Hematopoietic multipotent progenitor cell treated with erythropoietin and hydrocortisone succinate and interleukin-3 and kit ligand, for 4 days (in vitro differentiated cells): ENCODE measurements at places on chromosomes 5 and 9.

- DNase-seq, result peak; percentile 4
These were observed 343.4 kb downstream of the ARHGEF28 start for GRCh38 chr5:73969195-73970036.

DNA sequence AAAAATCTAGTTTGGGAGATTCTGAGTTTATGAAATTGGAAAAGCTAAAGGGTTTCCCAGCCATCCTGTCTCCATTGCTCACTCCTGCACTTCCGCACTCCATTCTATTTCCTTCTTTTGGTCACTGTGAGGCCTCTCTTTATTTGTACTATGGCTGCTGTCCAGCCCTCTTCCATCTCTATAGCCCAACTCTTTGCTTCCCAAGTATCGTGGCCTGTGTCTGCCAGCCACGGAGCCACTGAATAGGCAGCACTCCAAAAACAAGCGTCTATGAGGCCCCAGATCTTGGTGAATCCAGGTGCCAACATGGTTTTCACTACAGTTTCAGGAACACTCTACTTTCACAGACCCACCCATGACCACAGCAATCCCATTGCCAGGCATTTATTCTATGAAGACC lies 37.2 kb downstream of the GRAMD2B start:
- no peak for DNase-seq

- DNase-seq, result no peak
These were observed 611 bp downstream of the CIZ1 start for GRCh38 chr9:128190516-128191405.

- no peak for DNase-seq
These were observed 70.2 kb upstream of the ADAMTS2 start for GRCh38 chr5:179415291-179416060.

GRCh38 chr9:106929471-106930177 lies 66.7 kb downstream of the ZNF462 start:
- no peak for DNase-seq

- peak; percentile 78 for DNase-seq
These were observed 190.9 kb downstream of the RFK start for GRCh38 chr9:76203373-76203772.

GRCh38 chr5:135986891-135987401 lies 32.2 kb upstream of the LECT2 start:
- no peak for DNase-seq

DNA sequence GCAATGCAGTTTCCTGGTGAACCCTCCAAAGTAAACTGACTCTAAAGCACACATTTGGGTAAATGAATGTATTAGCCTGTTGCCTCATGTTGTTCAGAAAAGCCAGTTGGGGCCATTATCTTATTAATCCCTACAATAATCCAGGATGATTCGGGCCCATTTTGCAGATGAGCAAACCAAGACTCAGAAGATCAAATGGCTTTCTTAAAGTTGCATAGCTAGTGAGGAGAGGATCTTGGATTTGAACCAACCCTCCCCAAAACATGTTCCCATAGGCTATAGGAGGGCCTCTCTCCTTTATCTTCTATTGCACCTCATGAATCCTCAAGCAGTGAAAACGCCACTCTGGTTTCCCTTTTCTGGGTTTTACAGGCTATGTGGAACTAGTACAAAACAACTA lies 267.6 kb upstream of the RFX3 start:
- no peak for DNase-seq

DNA sequence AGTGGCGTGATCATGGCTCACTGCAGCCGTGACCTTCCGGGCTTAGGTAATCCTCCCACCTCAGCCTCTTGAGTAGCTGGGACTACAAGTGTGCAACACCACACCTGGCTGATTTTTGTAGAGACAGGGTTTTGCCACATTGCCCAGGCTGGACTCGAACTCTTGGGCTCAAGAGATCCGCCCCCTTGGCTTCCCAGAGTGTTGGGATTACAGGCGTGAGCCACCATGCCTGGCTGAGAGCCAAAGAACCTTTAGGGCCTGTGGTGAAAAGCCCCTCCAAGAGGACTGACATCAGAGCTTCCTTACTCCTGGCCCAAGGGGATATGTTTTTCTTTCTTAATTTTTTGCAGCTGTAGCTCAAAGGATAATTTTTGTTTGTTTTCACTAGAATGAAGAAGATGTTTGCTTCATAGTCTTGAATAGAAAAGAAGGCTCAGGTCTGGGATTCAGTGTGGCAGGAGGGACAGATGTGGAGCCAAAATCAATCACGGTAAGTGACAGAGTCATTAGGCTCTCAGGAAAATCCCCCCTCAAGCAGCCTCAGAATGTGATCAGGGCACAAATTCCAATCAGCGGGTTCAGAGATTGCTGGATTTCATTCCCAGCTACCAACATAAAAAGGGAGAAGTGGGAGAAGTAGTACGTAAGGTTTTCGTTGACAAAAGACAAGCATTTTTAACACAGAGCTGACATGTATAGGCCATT lies 77.1 kb downstream of the GOLPH3 start:
- DNase-seq, result no peak

GRCh38 chr9:22214021-22214420 lies 204.9 kb upstream of the CDKN2B start:
- no peak for DNase-seq

DNA sequence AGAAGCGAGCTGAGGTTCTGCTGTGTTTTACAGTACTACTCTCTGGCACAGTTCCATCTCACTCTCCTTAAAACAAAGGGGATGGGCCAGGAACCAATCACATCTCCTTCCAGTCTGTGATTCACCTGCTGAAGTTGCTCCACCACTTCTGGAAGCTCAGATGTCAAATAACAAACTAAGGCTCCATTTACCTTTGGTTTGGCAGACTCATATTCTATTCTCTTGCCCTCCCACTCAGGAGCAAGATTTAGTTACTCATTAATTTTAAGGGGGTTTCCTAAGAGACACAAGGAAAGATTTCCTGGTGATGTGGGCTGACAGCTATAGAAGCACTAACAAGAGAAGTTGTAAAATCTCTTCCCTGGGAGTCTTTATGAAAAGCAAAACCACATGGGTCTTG lies 37.8 kb upstream of the KIF2A start:
- DNase-seq, result no peak

GRCh38 chr5:31908396-31908795 lies 265.7 kb downstream of the GOLPH3 start:
- no peak for DNase-seq

DNA sequence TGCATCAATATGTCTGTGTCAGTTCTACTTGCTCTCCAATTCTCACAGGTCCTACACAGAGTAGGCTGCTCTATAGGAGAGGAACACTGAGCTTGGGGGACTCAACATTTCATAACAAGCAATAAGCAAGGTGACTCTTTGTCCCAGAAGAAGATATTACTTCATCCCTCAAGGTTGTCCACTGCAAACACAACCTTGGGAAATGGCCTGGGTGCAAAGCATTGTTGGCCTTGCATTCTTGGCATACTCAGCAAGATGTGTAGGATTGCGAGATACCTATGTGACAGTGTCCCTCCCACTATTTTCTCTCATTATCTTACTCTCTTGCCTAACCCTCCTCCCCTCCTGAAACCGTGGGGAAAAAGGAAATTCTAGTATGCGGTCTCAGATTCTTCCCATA lies 169.8 kb upstream of the FREM1 start:
- DNase-seq, result no peak

DNA sequence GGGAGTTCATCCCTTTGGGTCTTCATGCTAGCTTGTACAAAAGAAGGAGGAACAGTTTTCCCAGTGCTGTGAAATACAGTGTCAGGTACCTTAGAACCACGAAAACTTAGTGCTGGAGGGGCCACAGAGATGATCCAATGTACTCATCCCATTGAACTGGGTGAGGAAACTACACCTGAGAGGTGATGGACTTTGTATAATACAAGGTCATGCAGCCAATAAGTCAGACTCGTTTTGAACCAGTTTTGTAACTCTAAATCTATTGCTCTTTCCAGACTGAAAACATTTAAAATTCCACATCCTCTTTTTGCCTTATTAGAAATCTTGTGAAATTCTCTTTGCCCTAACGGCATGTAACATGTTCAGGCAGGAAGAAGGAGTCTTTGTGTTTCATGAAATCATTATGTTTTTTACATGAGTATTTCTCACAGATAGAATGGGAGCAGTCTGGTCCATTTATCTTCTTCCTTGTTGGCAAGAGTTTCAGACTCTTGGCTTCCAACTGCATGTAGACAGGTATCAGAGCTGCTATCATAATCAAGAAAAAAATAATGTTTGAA lies 146.8 kb upstream of the FBXL7 start:
- no peak for DNase-seq

- no peak for DNase-seq
These were observed 43.9 kb upstream of the IL33 start for GRCh38 chr9:6171667-6172066.

GRCh38 chr5:143349177-143349576 lies 54.3 kb downstream of the NR3C1 start:
- no peak for DNase-seq

DNA sequence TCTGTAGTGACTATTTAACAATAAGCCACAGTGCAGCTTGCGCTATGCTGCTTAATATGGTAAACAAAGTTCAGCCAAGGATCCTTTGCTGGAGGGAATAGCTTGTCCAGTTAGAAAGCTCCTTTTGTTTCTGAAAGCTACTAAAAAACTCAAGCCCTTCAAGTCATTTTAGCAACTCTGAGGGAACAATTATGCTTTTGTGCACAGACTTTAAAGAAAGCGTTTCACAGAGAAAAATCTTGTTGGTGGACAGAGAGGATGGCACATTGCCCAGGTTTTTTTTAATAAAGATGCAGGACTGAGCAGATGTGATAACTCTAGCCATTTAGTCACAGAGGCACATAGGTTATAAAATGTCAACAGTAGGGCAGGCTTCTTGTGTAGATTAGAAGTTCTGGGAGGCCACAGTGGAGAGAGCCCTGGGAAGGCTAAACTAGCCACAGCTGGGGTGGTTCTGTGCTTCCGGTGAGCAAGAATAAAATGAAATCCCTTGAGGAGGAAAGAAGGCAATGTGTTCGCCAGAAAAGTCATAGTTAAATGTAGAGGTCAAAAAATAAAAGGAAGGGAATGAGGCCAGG lies 63.4 kb downstream of the ALDH7A1 start:
- peak; percentile 50 for DNase-seq

DNA sequence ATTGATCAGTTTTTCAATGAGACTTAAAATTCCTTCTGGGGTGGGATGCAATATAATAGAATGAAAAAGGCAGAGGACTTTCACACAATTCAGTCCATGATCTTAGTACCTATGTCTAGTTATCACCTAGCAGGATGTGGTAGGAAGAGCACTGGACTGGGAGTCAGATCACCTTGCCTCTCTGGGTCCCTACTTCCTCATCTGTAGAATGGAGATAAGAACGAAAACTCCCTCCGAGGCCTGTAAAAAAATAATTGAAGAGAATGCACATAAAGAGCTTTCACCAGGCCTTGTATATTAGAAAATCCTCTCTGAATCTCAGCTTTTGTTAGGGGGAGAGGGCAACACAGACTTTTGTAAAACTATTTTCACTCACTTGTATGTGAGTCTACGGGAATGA lies 681 bp upstream of the TMEFF1 start:
- peak; percentile 71 for DNase-seq

- no peak for DNase-seq
These were observed 11.0 kb downstream of the HAVCR1 start for GRCh38 chr5:157047898-157048297.

GRCh38 chr5:73825736-73826135 lies 199.7 kb downstream of the ARHGEF28 start:
- DNase-seq, result no peak

DNA sequence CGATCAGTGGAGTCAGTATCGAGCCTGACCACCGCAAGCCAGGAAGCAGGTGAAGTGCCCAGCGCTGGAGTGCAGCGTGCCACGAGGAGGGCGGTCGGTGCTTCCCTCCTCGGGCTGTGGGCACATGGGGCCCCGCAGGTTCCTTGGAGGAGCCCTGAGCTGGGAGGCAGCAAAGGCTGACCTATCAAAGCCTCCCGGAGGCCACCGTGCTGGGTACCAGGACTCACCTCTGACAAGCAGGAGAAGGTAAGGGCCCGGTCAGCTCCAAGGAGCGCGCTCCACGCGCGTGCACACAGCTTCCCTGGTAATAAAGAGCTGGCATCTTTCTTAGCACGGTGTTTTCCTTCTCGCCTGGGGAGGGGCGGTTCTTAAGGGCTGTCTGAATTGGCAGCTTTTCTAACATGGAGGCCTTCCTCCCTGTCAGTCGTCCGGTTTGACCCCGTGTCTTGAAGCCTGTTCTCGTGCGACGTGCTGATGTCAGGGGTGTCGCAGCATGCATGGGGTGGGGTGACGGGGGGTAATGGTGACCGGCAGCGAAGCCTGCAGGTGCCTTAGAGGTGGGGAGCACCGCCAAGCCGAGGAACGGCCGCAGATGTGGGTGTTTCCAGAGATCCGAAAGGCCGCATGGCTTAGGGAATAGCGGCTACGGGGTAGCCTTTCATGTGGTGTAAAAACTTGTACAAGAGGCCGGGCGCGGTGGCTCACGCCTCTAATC lies 13.1 kb downstream of the PMPCA start:
- DNase-seq, result no peak

- DNase-seq, result no peak
These were observed 135.9 kb upstream of the MAN2A1 start for GRCh38 chr5:109553846-109554245.

DNA sequence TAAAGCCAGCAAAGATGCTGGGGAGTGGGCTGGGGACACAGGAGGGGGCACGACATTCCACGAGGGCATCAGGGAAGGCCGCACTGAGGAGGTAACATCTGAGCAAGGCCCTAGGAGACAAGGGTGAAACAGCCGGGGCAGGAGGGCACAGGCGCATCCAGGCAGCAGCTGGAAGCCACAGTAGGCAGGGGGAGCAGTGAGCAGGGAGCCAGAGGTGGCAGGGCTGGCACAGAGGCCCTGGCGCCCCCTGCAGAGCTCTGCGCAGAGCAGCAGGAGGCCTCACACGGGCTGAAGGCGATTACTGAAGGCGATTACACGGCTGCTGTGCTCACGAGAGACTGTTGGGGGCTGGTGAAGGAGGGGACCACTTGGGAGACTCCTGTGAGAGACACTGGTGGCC lies 15.4 kb downstream of the LMAN2 start:
- peak; percentile 91 for DNase-seq

DNA sequence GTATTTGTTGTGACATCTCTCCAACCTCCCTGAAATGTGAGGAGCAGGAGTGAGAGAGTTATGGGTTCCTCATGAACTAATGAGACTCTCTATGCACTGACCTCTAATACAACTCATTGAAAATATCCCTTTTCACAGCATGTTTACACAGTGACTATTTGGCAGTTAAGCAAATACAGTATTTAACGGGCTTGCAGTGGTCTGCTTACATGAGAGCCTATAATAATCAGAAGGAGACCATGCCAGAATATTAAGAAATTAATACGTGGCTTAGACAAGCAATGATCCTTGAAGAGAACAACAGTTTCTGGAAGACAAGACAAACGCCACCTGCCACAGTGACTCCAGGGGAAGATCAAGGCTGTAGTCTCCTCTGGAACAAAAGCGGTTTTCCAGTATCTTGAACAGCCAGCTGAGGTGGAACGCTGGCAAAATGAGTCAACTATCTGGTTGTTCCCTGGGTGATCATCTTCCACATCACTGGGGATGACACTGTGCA lies 424.5 kb downstream of the DMAC1 start:
- DNase-seq, result no peak

DNA sequence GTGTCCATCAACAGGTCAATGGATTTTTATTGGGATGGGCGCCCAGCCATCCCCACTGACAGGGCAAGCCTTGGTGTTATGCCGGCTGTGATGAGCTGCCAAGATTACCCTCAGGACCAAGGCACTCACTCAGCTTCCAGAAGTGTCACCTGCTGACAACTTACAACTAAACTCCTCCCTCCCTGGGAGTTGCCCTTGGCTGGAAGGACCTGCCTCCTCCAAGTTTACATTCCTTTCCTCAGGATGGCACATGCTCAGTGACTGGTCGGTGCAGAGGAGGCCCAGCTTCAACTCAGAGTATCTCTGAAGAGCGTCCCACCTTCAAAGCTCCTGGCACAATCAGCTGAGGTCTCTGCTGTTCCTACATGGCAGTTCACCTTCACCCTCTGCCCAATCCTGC lies 52.5 kb upstream of the ZBTB43 start:
- no peak for DNase-seq
